Activated T-helper 17 cell treated with anti-CD3 and anti-CD28 coated beads, Interleukin-2, amount 50 U/mL, for 72 hours (primary cell): ENCODE measurements at places on chromosomes 2 and 18.

- peak; percentile 48 for ATAC-seq
- H3K27ac ChIP-seq = peak overlapping the region; percentile 84
- H3K36me3 ChIP-seq = peaks cover 22% of the 10 kb centered on the region
- no peaks in the 10 kb centered on the region for H3K27me3 ChIP-seq
Observed at GRCh38 chr2:171160956-171161740, 455 bp upstream of the TLK1 start.

DNA sequence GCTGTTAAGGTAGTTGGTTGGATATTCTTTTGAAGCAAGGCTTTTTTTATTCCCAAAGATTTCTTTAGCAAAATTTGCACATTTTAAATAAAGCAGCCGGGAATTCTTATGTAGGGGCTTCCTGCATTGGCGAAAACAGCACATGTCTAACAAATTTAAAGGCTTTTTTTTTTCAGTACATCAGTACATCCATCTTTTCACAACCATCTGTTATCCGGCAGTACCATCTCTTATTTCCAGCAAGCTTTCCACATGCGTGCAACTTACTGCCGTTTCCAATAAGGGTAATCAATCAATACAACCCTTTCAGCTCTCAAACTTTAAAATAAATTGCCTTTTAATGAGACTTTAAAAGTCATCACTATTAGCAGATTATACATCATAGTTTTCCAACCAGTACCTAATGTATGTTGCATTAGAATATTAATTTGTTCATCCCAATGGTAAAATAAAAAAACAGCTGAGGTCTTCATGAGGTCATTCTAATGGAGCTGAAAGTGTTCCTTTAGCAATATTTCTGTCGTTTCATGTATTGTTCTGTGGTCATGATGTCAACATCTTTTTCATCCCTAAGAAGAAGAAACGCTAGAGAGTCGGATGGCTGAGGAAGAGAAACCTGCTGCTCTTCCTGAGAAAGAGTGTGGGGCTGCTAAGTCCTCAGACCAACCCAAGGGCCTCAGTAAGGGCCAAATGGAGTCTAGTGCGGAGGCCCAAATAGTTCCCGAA lies 81.4 kb upstream of the UNC80 start:
- ATAC-seq = no peak
- H3K4me3 ChIP-seq = no peak overlapping the region
- no peaks in the 10 kb centered on the region for H3K4me1 ChIP-seq
- no peaks in the 10 kb centered on the region for H3K36me3 ChIP-seq
- peaks cover 12% of the 10 kb centered on the region for H3K27me3 ChIP-seq

- ATAC-seq = peak; percentile 47
- peak overlapping the region; percentile 73 for H3K4me3 ChIP-seq
- no peaks in the 10 kb centered on the region for H3K27me3 ChIP-seq
- peak overlapping the region; percentile 75 for H3K27ac ChIP-seq
- H3K36me3 ChIP-seq = peaks cover 25% of the 10 kb centered on the region
Observed at GRCh38 chr2:8433390-8433789, 248.5 kb upstream of the ID2 start.

DNA sequence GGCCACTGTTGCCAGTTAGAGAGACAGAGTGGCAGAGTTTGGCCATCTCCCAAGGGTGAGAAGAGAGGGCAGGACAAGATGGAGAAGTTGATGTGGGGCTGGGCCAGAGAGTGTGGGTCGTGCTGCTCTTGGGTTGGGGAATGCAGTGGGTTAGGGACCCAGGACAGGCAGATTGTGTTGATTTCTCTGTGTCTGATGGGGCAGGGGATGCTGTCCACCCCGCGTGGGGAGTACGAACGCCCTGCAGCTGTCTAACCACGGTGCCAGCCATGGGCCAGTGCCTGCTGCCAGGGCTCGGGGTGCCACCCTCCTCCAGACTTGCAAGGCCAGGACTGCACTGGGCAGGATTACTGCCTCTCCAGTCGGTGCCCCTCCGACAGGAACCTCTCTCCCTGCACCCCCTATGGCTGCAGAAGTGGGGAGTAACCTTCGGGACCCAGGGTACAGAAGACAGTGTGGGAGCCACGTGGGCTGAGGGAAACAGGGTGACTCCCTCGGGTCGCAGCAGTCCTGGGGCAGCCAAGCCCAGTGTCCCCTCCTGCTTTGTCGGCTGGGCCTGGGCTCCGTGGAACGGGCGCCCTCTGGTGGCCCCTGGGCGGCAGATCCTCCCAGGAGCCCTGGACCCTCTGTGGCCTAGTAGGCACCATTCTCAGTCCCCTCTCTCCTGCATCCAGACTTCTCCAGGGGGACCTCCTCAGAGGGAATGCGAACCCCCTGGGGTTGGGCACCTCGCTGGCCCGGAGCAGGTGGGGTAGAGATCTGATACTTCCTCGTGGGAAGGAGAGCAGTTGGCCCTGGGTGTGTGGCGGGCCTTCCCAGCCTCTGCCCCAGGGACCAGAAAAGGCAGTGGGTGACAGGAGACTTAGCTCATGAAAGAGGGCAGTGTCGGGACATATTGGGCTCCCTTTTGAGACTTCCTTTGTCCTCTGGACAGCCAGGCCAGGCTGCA lies 2.7 kb downstream of the GPC1 start:
- H3K27me3 ChIP-seq = peaks cover 3% of the 10 kb centered on the region
- peak overlapping the region; percentile 44 for H3K4me3 ChIP-seq
- H3K36me3 ChIP-seq = no peaks in the 10 kb centered on the region
- no peaks in the 10 kb centered on the region for H3K4me1 ChIP-seq
- peak; percentile 42 for ATAC-seq

GRCh38 chr2:150282771-150283371 lies 204.6 kb downstream of the RND3 start:
- H3K36me3 ChIP-seq = no peaks in the 10 kb centered on the region
- no peak overlapping the region for H3K4me3 ChIP-seq
- H3K27ac ChIP-seq = no peak overlapping the region
- no peak for ATAC-seq
- no peaks in the 10 kb centered on the region for H3K4me1 ChIP-seq

GRCh38 chr2:31983762-31984467 lies 26.9 kb downstream of the MEMO1 start:
- no peak overlapping the region for H3K27ac ChIP-seq
- no peak for ATAC-seq
- no peak overlapping the region for H3K4me3 ChIP-seq
- peaks cover 16% of the 10 kb centered on the region for H3K36me3 ChIP-seq
- no peaks in the 10 kb centered on the region for H3K27me3 ChIP-seq
- peaks cover 23% of the 10 kb centered on the region for H3K4me1 ChIP-seq

GRCh38 chr2:98623657-98624056 lies 15.3 kb downstream of the UNC50 start:
- no peaks in the 10 kb centered on the region for H3K27me3 ChIP-seq
- ATAC-seq = no peak
- H3K4me3 ChIP-seq = no peak overlapping the region
- peaks cover 16% of the 10 kb centered on the region for H3K4me1 ChIP-seq

DNA sequence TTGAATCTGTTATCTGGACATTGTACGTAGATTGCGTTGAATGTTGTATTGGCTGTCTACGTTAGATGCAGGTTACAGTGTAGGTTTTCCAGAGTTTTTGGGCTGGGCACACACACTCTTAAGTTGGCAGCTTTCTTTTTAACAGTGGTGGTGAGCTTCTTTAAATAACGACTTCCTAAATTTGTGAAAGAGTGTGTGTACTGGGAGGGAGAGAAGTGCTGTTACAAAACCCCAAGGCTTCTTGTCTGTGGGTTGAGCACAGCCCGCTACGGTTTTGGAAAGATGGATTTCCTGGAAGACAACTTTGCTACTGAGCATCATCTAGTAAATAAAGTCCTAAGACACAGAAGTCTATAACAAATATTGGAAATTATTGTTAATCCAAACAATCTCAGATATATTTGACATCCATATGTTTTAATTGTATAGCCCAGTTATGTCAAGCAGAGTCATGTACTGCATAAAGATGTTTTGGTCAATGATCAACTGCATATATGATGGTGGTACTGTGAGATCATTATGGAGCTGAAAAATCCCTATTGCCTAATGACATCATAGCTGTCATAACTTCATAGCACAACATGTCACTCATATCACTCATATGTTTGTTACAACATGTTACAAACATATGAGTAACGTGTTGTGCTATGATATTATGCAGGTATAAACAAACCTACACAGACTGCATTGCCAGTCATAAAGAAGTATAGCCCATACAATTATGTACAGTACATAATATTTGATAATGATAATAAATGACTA lies 7.9 kb upstream of the THUMPD2 start:
- no peaks in the 10 kb centered on the region for H3K36me3 ChIP-seq
- H3K4me1 ChIP-seq = peaks cover 13% of the 10 kb centered on the region
- ATAC-seq = no peak

- H3K27ac ChIP-seq = no peak overlapping the region
- H3K4me3 ChIP-seq = no peak overlapping the region
- no peaks in the 10 kb centered on the region for H3K4me1 ChIP-seq
Observed at GRCh38 chr18:12461326-12461725, 53.6 kb downstream of the PRELID3A start.

GRCh38 chr2:174166261-174166660 lies 82.1 kb downstream of the OLA1 start:
- ATAC-seq = no peak
- H3K27me3 ChIP-seq = no peaks in the 10 kb centered on the region
- peaks cover 35% of the 10 kb centered on the region for H3K36me3 ChIP-seq
- H3K27ac ChIP-seq = no peak overlapping the region
- H3K4me1 ChIP-seq = no peaks in the 10 kb centered on the region
- H3K4me3 ChIP-seq = no peak overlapping the region

DNA sequence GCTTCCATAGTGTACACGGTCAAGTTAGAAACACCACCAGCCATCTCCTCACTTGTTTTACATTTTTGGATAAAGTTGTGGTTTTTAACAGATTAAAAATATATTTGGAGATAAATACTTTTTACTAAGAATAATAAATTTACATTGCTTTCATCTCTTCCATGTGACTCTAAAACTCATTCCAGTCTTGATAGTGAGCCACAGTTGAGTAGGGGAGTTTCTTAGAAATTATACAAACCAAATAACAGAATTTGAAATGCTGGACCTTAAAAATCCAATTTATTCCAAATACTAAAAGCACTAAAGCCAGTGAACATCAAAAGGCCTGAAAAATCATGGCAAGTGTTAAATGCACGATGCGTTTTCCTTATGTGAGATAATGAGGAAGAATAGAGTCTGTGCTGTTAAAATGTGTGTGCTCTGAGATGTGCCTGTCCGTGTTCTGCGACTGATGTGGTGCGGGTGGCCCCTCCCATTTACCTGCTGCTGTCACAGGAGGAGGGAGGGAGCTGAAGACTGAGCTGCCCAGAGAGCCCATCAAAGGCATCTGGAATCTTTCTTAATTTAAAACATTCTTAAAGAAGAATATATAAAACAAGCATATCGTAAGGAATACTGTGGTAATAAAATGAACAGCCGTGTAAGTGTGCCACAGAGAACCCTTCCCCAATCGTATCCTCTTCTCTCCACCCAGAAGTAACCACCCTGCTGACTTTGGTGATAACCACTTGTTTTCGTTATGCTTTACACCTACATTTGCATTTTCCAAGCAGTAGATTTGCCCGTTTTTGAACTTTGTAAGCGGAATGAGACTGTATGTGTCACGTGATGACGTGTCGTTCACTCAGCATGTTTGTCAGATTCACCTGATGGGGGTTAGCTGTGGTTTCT lies 57.0 kb upstream of the TXNDC2 start:
- no peaks in the 10 kb centered on the region for H3K4me1 ChIP-seq
- peak; percentile 57 for ATAC-seq
- H3K27ac ChIP-seq = no peak overlapping the region
- no peaks in the 10 kb centered on the region for H3K36me3 ChIP-seq

DNA sequence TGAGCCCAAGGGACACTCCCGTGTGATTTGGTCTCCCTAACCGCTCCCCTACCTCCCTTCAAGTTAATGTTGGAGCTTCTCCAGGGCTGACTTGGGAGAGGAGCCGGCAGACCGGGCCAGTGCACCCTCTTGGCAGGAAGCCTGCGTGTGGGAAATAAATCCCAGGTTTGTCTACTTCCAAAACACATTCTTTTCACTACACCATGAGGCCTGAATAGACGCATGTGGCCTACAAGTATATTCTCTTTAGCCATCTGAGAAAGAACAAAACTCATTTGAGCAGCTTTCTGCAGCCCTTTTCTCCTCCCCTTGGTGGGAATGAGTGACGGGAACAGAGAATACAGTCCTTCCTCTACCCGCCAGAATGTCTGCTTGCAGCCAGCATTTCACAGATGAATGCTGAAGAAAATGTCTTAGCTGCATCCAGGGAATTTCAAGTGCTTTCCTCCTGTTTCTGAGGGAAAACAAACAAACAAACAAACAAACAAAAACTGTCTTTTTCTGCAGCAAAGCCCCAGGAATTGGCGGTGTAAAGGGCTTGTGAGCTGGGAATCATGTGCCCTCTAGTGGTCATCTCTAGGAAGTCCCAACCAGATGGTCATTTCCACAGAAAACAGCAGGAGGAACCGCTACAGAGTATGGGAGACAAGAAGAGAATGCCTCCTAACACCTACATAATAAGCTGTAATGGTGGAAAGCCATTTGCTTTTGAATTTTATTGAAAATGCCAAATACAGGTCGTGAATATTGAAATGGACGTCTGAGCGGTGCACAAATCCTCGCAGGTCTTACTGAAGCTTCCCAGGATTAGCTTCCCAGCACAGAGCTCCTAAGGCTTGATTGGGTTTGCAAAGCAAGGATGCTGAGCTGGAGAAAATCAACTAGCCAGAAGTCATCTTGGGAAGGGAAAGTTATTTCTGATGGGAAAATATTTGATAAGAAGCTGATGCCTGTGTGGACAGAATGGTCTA lies 41.2 kb upstream of the DAPL1 start:
- peaks cover 5% of the 10 kb centered on the region for H3K27me3 ChIP-seq
- no peak overlapping the region for H3K27ac ChIP-seq
- H3K36me3 ChIP-seq = no peaks in the 10 kb centered on the region
- no peaks in the 10 kb centered on the region for H3K4me1 ChIP-seq

DNA sequence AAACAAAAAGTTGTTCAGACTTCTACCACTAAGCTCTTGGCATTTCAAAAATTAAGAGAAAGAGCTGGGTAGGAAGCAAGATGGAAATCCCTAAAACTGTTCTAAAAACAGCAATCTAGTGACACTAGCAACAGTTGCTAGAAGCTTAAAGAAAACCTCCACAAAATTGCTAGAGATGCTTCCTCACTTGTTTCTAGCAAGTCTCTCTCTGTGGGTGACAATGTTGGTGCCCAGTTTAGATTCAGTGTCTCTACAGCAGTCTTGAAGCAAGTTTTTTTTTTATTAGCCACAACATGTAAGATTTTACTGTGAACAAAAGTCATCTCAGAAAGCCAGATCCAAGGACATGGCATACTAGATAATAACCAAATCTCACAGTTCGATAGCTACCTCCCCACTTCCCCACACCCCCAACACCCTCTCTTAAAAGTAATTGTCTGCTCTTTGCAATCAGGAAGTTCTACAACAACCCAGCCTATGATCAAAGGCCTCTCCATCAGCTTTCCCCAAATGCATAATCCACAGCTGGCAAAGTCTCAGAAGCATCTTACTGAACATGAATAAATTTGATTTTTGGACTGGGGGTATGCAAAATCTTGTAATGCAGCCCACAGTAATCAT lies 70.0 kb downstream of the ANKRD44 start:
- H3K36me3 ChIP-seq = peaks cover 17% of the 10 kb centered on the region
- H3K4me1 ChIP-seq = peaks cover 67% of the 10 kb centered on the region
- peak overlapping the region; percentile 83 for H3K27ac ChIP-seq
- no peaks in the 10 kb centered on the region for H3K27me3 ChIP-seq
- ATAC-seq = peak; percentile 15
- H3K4me3 ChIP-seq = peak overlapping the region; percentile 84

GRCh38 chr2:47019532-47019931 lies 103.9 kb upstream of the MCFD2 start:
- no peaks in the 10 kb centered on the region for H3K27me3 ChIP-seq
- H3K27ac ChIP-seq = no peak overlapping the region
- no peak overlapping the region for H3K4me3 ChIP-seq
- H3K4me1 ChIP-seq = no peaks in the 10 kb centered on the region
